Osteocyte (in vitro differentiated cells): ENCODE measurements at places on chromosomes 5 and 9. TPM values are rescaled to one million over a fixed set of nuclear protein-coding genes. Genes with fewer than 3 reads are reported as not detected.
A peak's percentile ranks its signal among the peaks of the same experiment; 100 is the strongest.

GRCh38 chr9:134348404-134349155 is 22.3 kb downstream of the RXRA start:
- no peak for DNase-seq

GRCh38 chr5:159444441-159445082 is 114.3 kb upstream of the IL12B start:
- DNase-seq: no peak

DNA sequence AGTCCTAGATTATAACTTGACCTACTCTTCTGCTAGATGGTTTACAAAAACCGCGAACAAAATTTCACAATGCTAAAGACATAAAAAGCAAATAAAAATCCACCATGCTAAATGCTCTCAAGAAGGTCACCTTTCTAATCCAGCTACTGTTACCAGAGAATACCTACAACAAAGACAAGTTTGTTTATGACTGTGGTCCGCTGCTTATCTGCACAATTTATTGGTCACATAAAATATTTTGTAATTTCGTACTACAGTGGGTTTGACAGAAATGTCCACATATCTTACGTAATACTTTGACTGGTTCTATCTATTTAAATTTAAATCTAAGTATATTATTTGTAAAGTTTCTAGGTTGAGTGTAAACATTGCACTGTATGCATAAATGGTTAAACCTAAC is 257.6 kb upstream of the ZNF608 start:
- DNase-seq: no peak

- DNase-seq: no peak
Measured at GRCh38 chr5:82151662-82152061, 126.5 kb downstream of the RPS23 start.

- no peak for DNase-seq
Measured at GRCh38 chr9:131845305-131846298, 105.7 kb upstream of the RAPGEF1 start.

The GNAQ gene
- 65.9 and 71.2 TPM in 2 replicates for total RNA-seq

GRCh38 chr5:170495825-170496661 is 7.8 kb upstream of the KCNIP1 start:
- DNase-seq: no peak

GRCh38 chr5:127958421-127959011 is 125.0 kb upstream of the SLC12A2 start:
- no peak for DNase-seq

The C9orf85 gene
- total RNA-seq: 10.8 and 11.6 TPM in 2 replicates

The FAM81B gene
- total RNA-seq: not detected in 2 replicates

GRCh38 chr9:123485216-123485615 is 129.2 kb downstream of the CRB2 start:
- no peak for DNase-seq

- DNase-seq: no peak
Measured at GRCh38 chr9:132631280-132631679, 38.5 kb downstream of the DDX31 start.

DNA sequence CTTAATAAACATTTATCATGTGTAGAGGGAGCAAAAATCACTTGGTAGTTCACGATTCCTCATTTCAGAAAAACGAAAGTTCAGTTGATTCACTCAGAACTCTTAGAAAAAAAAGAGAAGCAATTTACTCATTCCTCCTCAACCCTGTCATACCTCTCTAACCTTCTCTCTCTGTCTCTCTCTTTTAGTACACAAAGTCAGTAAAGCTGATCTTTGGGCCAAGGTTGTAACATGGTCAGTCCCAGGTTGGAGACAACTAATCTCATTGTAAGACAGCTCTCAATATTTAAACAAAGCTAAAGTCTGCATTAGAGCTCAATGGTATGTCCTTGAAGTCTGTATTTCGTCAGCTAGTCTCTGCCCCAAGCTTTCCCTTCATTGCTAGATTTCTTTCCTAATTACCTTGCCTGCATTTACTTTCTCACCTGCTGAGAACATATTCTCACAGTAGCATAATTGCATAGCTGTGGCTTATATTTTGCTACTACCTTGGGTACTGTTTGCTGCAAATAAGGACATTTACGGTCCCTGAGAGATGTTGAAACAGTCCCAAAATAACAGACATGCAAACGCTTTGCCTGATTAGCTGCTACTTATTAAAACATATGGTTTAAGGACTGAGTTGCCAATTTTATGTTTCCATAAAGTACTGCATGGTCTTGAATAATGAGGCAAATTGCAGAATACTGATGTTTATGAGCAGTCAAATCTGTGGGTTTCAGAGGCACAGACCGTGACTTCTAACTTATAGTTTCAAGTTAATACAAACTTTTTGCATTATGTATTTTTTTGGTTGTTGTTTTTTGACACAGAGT is 138.3 kb downstream of the GPBP1 start:
- DNase-seq: no peak

- peak; percentile 82 for DNase-seq
Measured at GRCh38 chr9:135615666-135616618, 23.4 kb downstream of the GLT6D1 start.

The SLIT3 gene
- 31.8 and 40.2 TPM in 2 replicates for total RNA-seq

The FOXD4L6 gene
- total RNA-seq: not detected in 2 replicates

The IL4 gene
- total RNA-seq: not detected in 2 replicates

- DNase-seq: peak; percentile 82
Measured at GRCh38 chr9:77022783-77023440, 3.5 kb downstream of the FOXB2 start.

DNA sequence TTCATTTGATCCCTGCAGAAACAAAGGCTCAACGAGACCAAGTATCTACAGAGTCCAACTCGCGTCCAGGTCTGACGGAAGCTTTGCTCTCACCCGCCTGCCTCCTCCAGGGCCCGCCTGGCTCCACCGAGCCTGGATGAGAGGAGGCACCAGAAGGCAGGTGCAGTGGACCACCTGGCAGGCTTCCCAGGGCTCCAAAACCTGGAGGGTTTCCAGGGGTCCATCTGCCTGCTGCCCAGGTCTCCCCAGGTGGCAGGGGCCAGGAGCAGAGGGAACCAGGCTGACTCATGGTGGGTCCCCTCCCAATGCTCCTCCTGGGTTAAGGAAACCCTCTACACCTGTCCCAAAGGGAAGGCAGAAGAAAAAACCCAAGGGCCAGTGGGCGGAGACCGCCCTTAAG is 59.5 kb downstream of the VAV2 start:
- DNase-seq: no peak
